HEK293T (cell line): ENCODE measurements at places on chromosomes 2 and 18.

DNA sequence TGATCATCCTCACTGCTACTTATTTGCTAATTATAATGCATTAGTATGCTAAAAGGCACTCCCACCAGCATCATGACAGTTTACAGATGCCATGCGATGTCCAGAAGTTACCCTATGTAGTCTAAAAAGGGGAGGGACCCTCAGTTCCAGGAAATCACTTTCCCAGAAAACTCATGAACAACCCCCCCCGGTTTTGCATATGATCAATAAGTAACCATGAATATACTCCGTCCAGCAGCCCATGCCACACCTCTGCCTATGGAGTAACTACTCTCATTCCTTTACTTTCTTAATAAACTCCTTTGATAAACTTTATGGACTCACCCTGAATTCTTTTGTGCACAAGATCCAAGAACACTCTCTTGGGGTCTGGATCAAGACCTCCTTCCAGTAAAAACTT is 86.8 kb downstream of the MALT1 start:
- no peak for DNase-seq

GRCh38 chr2:127200962-127201361 is 19.1 kb downstream of the CYP27C1 start:
- DNase-seq: no peak

- peak; percentile 34 for DNase-seq
Measured at GRCh38 chr2:158923180-158923594, 45.3 kb upstream of the TANC1 start.

DNA sequence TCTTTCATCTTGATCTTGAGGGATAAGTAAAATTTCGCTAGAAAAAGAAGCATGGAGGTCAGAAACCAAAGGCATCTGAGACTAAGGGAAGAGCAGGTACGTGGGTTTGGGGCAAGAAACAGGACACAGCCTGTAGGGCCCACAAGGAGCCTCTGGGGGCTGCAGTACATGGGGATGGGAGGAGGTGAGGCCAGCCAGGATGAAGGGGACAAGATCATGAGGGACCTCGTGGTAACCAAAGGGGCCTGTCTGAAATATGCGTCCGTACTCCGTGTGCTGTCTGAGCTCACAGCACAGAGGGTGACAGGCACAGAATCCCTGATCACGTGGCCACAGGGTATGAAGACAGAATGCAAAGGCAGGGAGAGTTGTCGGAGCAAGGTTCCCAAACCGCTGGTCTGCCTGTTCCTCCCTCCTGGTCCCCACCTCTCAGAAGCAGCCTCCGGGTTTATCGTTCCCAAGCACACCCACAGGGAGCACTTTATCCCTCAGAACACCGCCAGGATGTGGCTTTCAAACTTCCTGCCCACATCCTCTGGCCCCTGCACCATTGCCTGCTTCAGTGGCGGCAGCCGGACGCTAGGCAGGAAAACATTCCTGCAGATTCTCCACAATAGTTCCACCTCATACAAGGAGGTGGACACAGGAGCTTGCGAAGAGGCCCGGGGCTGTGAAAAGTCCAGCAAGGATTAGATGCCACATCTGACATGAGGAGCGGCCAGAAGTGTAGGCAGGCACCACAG is 12.0 kb downstream of the TMEM163 start:
- DNase-seq: no peak

DNA sequence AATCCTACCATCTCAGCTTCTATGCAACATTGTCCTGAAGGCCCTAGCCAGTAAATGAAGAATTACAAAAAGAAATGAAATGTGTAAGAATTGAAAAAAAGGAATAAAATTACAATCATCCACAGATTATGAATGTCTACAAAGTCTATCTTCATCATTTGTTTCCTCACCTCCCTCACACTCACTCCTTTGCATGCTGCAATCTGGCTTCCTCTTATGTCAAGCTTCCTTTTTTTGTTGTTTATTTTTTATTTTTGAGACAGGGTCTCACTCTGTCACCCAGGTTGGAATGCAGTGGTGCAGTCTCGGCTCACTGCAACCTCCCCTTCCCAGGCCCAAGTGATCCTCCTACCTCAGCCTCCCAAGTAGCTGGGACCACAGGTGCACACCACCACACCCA is 129.0 kb downstream of the CABYR start:
- DNase-seq: no peak

DNA sequence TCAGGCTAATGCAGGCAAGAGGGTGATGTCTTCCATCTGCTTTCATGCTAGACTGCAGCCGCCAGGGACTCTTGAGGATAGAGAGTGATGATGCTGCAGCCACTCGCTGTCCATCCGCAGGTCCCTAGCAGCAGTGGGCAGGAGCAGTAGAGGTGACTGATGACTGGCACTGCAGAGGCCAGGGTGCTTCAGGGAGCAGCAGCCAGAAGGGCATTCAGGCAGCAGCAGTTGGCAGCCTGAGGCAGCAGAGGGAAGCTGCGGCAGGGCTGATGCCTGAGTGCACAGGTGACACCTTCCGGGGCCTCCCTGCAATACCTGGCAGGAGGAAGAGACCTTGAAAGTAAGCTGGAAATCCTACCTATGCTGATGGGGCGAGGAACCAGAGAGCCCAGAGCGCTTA is 214.2 kb downstream of the ICOS start:
- no peak for DNase-seq

- DNase-seq: peak; percentile 19
Measured at GRCh38 chr2:208025814-208026184, 472 bp upstream of the PLEKHM3 start.

DNA sequence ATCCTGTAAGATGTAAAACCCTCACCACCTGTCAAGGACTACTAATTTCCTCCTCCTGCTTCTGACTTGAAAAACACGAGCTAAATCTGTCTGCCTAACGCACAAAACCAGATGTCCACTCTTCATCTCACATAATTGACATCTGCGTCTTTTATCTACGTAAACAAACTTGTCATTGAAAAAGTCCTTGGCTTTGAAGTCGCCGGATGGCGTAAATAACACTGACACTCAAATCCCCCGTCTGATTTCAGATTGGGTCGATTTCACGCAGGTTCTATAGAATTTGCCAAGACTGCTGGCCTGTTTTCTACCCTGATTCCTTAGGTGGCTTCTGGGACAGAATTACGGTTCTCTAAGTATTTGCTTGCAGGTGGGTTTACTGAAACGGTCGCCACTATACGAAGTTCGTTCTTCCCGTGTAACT is 539 bp upstream of the MOB4 start:
- no peak for DNase-seq

DNA sequence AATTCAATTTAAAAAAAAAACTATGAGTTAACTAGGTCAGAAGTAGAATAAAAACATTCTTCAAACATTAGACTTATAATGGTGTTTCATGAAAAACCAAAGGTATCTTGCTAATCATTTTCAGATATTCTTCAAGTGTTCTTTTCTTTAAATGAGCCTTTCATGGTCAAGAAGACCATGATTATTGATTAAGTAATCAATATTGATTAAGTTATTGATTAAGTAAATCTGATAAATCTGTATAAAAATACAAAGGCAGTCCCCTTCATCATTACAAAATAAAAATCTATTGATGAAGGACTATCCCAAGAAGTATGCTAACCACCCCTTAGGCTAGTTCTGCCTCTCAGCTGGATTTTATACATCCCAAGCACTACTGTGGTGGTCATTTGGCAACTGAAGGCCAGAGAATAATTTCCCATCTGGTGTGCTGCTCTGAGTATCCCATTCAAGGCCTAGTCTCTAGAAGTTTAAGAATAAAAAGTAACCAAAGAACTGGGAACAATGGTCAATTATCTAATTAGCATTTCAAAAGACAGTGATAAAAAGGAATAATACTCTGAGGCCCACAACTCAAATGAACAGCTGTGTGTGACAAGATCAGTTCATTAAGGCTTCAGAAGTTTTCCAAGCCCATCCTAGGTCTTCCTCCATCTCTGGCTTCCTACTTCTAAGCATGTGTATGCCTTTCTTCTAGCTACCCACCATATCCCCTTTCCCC is 63.5 kb downstream of the TCF4 start:
- DNase-seq: no peak

- no peak for DNase-seq
Measured at GRCh38 chr2:233400961-233401360, 46.7 kb downstream of the DGKD start.

GRCh38 chr2:161975062-161975812 is 98.8 kb downstream of the DPP4 start:
- no peak for DNase-seq

- DNase-seq: no peak
Measured at GRCh38 chr18:79248495-79249060, 147.2 kb upstream of the NFATC1 start.

DNA sequence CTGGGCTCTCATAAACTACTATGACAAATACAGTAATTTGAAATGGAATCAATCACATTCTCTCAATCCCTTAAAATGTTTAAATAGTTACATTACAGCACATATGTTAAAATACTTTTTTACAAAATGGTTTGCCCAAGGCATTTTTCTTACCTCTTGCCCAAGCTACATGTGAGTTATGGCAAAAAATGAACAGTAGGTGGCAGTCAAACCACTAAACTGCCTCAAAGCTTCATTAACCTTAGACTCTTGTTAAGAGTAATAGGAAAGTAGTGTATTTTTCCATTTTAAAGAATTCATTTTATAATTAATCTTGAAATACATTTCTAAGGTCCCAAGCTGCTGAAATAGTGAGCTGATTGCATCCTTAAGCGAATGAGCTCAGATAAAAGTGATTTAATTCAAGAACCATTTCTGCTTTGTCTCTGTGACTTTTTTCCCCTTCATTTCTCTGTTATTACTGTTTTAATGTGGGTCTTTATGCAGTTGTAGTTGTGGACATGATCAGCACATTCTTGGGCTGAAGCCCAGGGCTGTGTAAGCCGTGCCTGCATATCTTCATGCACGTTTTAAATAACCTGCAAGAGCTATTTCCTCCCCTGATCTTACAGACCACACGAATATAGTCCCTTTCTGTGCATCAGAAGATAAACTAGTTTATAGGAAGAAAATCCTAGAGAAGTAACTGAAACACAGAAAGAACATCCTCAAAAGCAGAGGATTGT is 311.8 kb downstream of the LNPK start:
- DNase-seq: peak; percentile 28

DNA sequence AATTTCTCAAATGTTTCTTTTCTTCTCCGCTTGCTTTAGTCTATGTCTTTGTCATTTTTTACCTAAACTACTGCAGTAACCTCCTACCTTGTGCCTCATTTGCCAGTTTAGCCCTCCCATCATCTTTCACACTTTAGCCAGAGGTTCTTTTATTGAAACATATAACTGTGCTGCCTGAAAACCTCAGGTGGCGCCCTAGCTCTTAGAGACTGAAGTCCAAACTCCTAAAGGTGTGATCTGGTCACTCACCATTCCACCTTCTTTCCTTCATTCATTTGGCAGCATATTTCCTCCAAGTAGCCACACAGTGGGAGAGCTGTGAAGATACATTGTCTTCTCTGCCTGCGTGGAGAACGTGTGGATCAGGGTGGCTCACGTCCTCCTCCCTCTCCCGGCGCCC is 98.2 kb upstream of the MAPRE2 start:
- no peak for DNase-seq

- DNase-seq: no peak
Measured at GRCh38 chr2:120887320-120887697, 151.6 kb downstream of the GLI2 start.

- peak; percentile 17 for DNase-seq
Measured at GRCh38 chr18:48539406-48540250, 797 bp downstream of the CTIF start.

DNA sequence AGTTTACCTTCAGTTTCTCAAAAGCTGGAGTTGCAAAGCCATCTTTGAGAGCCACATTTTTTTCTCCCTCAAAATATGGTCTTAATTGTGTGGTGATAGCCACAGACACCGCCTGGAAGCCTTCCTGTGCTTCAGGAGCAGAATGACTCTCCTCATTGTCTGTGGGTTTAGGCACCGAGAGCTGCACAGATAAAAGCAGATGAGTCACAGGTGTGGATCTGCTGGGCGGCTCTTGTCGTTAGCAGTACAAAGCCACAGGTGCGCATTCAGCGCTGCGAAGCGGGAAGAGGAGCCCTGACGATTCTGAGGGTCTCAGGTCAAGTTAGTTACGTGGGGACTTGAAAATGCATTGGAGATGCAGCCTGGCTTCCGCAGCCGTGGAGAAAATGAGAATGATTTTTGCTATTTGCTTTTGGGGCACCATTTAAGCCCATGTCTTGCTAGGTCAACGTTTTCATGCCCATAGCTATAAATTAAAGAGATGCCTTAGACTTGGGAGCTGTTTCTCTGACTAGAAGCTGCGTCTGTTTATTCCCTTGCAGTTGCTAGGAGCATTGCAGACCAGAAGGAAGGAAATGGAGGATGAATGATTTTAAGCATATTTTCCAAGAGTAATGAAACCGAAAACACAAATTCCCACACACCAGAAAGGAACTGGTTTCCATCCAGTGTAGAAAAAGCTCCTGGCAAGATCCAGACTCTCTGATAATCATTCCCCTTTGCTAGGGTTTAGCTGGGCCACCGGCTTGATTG is 51.5 kb downstream of the KLHL29 start:
- no peak for DNase-seq

DNA sequence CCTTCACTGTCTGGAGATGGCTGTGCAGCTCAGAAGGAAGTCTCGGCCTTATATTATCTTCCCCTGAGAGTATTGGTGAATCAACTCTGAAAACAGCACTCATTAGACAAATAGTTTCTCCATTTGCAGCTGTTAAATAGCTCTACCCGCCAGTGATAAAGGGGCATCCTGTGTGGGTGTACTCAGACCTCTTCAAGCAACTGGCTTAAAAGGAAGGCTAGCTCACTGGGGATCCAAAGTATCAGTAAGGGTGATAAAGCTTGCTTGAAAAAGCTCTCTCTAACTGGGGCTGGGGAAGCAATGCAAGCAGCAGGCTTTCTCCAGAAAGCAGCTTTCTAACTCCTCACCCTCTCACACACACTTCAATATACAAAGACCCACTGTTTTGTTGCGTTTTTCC is 64.9 kb upstream of the PSMD14 start:
- DNase-seq: no peak

- peak; percentile 88 for DNase-seq
Measured at GRCh38 chr18:32919799-32920198, 147.0 kb upstream of the KLHL14 start.

GRCh38 chr2:200021449-200022114 is 66.2 kb downstream of the MAIP1 start:
- no peak for DNase-seq

DNA sequence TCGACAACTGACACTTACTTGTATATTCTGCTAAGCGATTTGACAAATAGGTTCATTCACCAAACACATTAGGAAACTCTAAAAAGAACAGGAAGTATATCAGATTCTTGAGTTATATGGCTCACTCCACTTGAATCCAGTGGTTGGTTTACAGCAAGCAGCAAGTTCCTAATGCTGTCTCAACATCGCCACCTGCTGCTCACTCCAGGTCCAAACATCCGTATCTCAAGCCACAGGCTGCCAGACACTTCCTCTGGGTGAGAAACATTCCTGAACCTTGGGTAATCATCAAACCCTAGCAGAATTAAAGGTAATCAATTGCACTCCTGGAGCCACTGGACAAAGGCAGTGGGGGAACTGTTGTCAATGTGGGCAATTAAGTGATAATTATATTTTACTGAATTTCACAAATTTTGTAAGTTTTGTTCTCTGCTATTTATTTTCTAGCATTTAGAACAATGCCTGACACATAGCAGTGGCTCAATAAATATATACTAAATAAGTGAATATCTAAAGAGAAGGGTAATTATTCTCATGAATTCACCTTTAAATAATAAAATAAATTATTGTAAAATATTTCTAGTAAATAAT is 107.1 kb upstream of the TTN start:
- peak; percentile 71 for DNase-seq
